Heart right ventricle (tissue), 16 donors: ENCODE measurements at places on chromosomes 3 and 15. TPM values are rescaled to one million over a fixed set of nuclear protein-coding genes. Genes with fewer than 3 reads are reported as not detected.

DNA sequence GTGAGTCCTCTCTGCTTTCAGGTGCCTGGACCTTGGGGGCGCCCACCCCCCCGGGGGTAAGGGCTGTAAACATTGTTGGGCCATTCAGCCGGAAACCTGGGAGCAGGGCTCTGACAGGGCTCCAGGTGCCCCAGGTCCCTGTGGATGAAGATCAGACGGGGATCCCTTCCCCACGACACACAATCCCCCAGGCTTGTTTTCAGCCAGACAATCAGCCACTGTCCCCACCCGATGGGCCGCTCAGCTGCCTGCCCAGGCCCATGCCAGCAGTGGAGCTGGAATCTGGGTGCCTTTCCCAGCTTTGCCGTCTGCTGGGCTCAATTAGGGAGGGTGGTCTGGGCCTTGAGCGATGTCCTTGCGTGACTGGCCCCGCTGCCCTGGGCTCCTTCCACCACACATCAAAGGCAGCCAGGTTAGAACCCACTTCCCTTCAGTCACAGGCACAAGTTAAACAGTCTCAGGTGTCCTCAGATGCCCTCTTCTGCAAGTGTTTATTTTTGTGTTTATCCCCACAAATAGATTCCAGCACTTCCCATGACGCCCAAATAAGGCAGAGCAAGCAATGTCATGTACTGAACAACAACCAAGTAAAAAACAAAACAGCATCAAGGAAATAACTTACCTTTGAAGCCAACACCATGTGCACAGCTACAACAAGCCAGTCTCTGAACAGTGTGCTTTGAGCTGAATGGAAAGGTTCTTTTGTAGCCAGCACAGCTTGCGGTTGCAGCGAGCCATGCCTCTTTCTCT is 77.0 kb upstream of the ALDH1A3 start:
- no peaks in the 10 kb centered on the region for H3K4me1 ChIP-seq
- no peak for DNase-seq
- no peaks in the 10 kb centered on the region for H3K36me3 ChIP-seq
- no peak overlapping the region for H3K27ac ChIP-seq
- H3K27me3 ChIP-seq = no peaks in the 10 kb centered on the region

GRCh38 chr3:23648326-23648995 is 157.3 kb upstream of the UBE2E1 start:
- no peak overlapping the region for H3K4me3 ChIP-seq
- H3K27ac ChIP-seq = no peak overlapping the region
- no peaks in the 10 kb centered on the region for H3K36me3 ChIP-seq
- DNase-seq = no peak

DOCK3 gene
- 5.5 TPM for total RNA-seq

DNA sequence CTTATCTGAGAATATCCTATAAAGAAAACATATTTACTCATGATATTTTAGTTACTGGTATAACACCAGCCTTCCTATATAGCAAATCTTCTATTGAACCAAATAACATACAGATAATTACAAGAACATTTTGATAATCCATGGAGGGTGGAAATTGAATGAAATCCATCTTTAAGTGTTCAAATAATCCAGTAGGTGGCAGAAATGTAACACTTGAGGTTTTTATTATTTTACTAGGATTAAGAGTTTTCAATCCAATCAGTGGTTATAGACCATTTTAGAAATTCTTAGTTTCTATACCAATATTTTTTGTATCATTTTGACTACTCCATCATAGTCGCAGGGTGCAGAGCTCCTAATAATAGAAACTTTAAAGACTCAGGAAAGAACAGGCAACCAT is 101.9 kb upstream of the KCNH8 start:
- H3K27ac ChIP-seq = no peak overlapping the region
- H3K4me1 ChIP-seq = no peaks in the 10 kb centered on the region
- no peaks in the 10 kb centered on the region for H3K36me3 ChIP-seq

PFKFB4 gene
- 0.62 TPM for total RNA-seq

DNA sequence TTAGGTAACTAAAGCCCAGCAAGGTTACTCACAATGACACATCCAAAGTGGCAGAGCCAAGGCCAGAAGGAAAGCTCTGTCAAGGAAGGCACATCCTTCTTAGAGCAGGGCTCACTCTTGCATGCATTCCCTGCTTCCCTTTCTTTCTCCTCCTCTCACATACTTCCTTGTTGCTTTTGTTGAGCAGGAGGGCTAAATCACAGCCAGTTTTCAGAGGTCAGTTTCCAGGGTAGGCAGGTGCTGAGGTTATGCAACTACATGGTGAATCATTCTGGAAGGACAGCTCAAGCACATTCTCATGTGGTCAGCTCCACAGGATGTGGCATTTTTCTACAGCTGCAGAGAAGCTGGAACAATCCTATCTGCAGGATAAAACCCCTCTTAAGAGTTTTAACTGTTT is 275.6 kb downstream of the ZNF621 start:
- H3K27ac ChIP-seq = no peak overlapping the region
- no peaks in the 10 kb centered on the region for H3K4me1 ChIP-seq
- no peaks in the 10 kb centered on the region for H3K36me3 ChIP-seq
- no peak overlapping the region for H3K4me3 ChIP-seq

CCRL2 gene
- 1.4 TPM for total RNA-seq

DNA sequence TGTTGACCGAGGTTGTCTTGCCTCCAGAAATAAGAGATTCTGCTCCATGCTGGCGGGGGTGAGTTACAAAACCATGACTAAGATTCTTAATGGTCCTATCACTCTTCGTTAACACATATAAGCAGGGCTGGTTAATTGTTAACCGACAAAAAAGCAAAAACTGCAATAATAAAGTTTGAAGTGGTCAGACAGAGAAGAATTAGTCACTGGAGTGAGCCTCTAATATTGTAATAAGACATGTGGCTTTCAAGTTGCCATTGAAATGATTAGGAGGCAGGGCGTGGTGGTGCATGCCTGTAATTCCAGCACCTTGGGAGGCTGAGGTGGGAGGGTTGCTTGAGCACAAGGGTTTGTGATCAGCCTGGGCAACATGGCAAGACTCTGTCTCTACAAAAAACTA is 78.4 kb upstream of the NR2F2 start:
- no peaks in the 10 kb centered on the region for H3K36me3 ChIP-seq
- no peak overlapping the region for H3K27ac ChIP-seq
- H3K4me1 ChIP-seq = no peaks in the 10 kb centered on the region
- no peak overlapping the region for H3K4me3 ChIP-seq
- DNase-seq = no peak

- DNase-seq = no peak
- H3K4me1 ChIP-seq = peaks cover 47% of the 10 kb centered on the region
- no peaks in the 10 kb centered on the region for H3K36me3 ChIP-seq
- H3K4me3 ChIP-seq = no peak overlapping the region
- H3K27me3 ChIP-seq = no peaks in the 10 kb centered on the region
- no peak overlapping the region for H3K27ac ChIP-seq
Observed at GRCh38 chr15:75153565-75154276, 48.0 kb upstream of the C15orf39 start.

CAPN3 gene
- total RNA-seq = 5.8 TPM

DNA sequence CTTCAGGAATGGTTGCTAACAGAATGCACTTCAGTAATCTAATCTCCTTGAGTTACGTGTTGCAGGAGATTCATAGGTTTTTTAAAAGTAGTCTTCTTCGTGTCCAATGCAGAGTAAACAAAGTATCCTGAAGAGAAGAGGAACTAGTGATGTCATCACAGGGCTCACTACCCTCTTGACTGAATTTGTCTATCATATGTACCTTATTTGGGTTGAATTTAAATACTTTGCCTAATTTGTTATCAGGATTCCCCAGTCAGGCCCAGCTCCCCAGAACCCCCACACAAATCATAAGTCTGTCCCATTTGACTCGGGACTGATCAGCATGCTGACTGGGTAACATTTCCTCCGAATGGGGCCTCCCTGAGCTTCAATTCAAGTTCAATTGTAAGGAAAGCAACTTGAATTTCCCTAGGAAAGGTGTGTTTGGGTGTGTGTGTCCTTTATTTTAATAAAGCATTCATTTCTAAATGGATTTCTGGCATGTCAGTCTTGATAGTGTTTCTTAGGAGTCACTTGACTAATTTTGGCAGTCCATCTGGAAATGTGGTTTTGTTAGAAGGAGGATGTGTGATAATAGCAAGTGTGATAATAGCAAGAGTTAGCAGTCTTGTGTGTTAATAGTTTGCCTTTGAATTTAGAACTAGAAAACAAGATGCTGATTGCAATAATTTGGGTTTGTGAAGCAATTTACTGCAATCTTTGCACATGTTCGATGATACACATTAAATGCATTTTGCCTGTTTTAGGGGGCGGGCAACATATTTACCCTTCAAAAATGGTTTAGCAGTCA is 21.9 kb downstream of the OXNAD1 start:
- H3K4me1 ChIP-seq = peaks cover 45% of the 10 kb centered on the region
- H3K4me3 ChIP-seq = no peak overlapping the region
- H3K27me3 ChIP-seq = no peaks in the 10 kb centered on the region
- DNase-seq = no peak
- H3K27ac ChIP-seq = peak overlapping the region; percentile 57
- H3K36me3 ChIP-seq = no peaks in the 10 kb centered on the region

NEK11 gene
- 2.3 TPM for total RNA-seq

DNA sequence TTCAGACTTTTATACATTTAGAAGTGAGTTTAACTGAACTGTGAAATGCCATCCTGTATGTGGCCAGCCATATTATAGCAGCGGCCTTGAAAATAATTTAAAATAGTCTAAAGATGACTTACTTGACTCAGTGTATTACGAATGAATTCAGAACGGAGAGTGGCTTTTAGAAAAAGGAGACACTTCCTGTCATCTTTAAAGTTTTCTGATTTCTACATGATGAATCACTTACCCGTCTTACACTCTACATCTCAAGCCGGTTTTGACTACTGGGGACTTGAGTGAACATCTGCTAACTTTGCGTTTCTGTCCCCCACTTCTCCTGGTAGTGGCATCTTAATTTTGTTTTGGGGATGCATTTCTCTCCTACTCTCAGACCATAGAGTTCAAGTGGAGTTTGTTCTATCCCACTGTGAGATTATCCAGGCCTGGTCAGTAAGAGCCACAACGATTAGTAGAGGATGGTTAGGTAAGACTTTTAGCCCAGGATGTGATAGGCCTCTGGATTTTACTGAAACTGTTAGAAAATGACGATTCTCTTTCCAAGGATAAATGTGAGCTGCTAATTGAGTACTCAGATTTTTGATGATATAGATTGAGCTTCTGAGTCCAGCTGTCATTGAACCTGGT is 175.4 kb upstream of the CADPS start:
- H3K4me3 ChIP-seq = no peak overlapping the region
- H3K27ac ChIP-seq = no peak overlapping the region
- H3K36me3 ChIP-seq = no peaks in the 10 kb centered on the region
- no peak for DNase-seq
- no peaks in the 10 kb centered on the region for H3K4me1 ChIP-seq

GRCh38 chr3:86942206-86942605 is 48.7 kb downstream of the VGLL3 start:
- no peaks in the 10 kb centered on the region for H3K27me3 ChIP-seq
- no peak overlapping the region for H3K27ac ChIP-seq
- H3K36me3 ChIP-seq = no peaks in the 10 kb centered on the region
- no peak overlapping the region for H3K4me3 ChIP-seq

CAV3 gene
- 22.1 TPM for total RNA-seq

DNA sequence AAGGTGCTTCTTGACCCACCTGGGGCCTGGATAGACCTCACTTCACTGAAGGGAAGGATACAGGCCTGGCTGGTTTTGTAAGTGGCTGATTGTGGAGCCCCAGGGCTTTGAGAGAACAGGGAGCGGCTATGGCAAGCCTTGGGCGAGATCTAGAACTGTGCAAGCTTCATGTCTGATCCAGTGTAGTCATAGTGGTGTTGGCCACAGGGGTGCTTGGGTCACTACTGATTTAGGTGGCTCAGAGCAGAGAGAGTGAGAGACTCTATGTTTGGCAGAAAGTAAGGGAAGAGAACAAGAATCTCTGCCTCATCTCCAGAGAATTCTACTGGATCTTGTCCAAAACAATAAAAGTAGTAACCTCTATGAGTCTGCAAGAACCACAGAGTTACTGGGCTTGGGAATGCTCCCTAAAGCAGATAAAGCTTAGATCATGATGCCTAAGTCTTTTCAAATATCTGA is 394.2 kb upstream of the EPHA3 start:
- no peak overlapping the region for H3K4me3 ChIP-seq
- no peak for DNase-seq
- no peak overlapping the region for H3K27ac ChIP-seq
- H3K4me1 ChIP-seq = no peaks in the 10 kb centered on the region
- no peaks in the 10 kb centered on the region for H3K36me3 ChIP-seq

DNA sequence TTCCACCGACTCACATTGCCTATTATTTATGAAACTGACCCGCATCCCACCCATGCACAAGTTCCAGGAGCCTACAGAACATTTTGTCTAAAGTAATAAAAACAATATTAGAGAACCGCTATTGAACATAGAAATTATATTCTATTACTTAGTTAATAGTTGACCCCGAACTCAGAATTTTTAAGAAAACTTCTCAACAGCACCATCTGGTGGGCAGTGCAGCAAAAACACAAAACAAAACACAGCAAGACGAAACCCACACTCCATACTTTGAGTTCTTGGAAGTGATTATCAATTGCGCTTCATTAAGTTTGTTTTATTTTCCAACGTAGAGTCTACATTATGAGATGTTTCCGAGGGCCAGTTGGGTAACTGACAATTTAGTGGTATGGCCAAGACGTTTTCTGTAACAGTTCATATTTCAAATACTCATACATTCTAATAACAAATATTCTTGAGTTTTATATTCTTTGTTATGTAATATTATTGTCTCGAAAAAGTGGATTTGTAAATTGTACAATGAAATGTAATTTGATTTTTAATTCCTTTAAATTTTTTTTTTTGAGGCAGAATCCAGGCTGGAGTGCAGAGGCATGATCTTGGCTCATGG is 24.0 kb upstream of the C3orf70 start:
- no peaks in the 10 kb centered on the region for H3K27me3 ChIP-seq
- no peak overlapping the region for H3K27ac ChIP-seq
- H3K4me1 ChIP-seq = peaks cover 10% of the 10 kb centered on the region
- H3K4me3 ChIP-seq = no peak overlapping the region
- no peak for DNase-seq
- H3K36me3 ChIP-seq = no peaks in the 10 kb centered on the region

DNA sequence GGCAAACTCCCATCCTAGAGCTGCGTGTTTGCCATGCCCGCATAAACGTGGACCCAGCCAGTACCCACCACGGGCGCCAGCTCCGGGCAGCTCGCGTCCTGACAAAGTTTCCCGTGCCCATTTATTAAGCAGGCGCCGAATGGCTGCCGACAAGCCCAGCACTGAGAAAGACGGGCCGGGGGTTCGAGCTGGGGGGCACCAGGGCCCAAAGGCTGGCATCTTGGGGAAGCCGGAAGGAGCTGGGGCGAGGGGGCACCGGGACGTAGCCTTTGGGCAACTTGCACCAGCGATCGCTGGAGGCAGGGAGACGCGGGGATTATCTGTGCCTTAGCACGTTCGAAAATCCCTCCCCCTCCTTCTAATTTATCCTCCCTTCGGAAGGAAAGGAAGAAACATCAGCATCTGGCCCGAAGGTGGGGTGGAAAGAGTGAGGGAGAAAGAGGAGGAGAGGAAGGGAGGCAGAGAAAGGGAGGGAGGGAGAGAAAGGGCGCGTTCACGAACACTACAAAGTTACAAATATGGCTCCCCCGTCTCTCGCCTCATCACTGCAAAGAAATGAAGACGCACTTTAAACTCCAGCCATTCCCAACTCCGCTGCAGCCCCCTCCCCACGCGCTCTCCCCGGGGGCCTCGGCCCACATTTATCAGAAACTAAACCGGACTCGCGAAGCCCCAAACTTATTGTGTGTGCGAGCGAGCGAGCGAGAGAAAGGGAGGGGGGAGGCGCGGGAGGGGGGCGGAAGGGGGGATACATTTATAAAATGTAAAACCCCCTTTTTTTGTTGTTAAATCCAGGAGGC is 1.0 kb downstream of the ANP32A start:
- H3K36me3 ChIP-seq = no peaks in the 10 kb centered on the region
- no peaks in the 10 kb centered on the region for H3K27me3 ChIP-seq
- peak; percentile 51 for DNase-seq
- peaks cover 38% of the 10 kb centered on the region for H3K4me1 ChIP-seq
- H3K4me3 ChIP-seq = peak overlapping the region; percentile 94
